Fibroblast of the aortic adventitia (primary cell): ENCODE measurements at places on chromosomes 2 and 18. TPM values are rescaled to one million over a fixed set of nuclear protein-coding genes. Genes with fewer than 3 reads are reported as not detected.

STARD6 gene
- not detected in 2 replicates for total RNA-seq

DNAJC5G gene
- total RNA-seq = not detected in 2 replicates

OTOF gene
- total RNA-seq = not detected in 2 replicates

SP9 gene
- total RNA-seq = not detected in 2 replicates

ACTR2 gene
- 97.1 and 127 TPM in 2 replicates for total RNA-seq

UGT1A4 gene
- total RNA-seq = not detected in 2 replicates

GFPT1 gene
- 47.4 and 72.0 TPM in 2 replicates for total RNA-seq

CXCR2 gene
- total RNA-seq = not detected in 2 replicates

DNA sequence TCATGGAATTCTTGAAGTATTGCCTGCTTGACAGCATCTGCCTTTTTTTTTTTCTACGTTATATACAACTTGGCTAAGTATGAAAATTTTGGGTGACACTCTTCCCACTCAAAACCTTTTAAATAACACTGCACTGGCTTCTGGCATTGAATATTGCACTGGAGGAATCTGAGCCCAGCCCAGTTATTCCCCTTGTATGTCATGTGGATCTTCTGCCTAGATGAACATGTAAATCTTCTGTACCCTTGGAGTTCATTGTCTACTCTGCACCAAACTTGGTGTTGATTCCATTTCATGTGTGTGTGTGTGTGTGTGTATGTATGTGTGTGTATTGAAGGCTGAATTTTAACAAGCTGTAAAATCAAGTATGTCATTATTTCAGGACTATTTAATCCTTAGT, 59.4 kb downstream of the NAPG start:
- no peak for DNase-seq

DNA sequence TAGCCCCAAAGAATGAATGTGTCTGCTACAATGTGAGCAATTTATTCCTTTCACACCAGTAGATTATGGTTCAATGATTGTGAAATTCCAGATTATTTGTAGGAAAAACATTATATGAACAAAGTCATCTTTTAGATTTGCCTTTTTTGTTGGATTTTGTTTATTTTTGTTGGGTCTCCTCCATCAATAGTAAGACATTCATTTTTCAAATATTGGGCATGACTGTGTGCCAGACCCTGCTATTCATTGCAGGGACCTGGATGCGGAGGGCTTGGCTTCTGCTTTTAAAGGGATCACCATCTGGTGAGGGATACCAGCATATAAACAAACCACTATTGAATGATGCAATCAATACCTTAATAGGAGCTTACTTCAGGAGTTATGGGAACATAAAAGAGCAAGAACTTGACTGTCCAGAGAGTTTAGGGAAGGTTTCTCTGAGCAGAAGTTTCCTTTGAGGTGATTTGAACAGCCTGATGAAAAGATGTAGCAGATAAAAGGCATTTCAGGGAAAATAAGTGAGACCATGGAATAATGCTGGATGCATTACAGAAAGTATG, 486.7 kb downstream of the EPHA4 start:
- DNase-seq = peak; percentile 17

DNA sequence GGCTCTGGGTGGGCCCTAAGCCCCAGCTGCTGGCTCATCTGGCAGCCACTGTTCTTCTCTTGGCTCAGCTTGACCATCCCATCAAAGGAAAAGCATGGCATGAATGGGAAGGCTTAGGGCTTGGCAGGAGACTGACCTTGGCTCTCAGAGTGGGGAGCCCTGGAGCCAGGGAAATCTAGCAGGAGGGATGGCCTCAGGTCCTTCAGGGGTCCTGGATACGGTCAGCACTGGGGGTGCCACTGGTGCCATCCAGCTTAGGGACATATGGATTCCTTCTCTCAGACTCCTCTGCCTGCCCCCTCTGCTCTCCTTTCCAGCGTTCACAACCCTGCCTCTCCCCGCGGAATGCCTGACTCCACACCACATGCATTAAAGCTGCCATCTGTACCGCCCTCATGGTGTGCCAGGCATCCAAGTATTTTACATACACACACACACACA, 165.5 kb upstream of the HAAO start:
- DNase-seq = no peak

DNA sequence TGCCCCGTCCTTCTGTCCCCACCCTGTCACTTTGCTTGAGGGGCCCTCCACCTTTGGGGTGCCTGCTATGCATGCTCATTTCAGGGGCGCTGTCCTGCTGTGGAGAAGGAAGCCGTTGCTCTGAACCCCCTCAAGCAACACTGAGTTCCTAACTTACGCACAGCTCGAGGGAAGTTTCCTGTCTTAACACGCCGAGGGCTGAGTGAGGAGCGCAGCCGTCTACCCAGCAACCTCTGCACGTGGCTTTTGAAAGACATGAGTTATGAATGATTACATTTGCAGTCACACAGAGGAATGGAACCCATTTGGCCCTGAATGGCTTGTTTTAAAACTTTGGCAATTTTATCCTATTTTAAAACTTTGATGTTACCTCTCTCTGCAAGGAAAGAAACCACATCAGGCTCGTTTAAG, 14.0 kb downstream of the RAMP1 start:
- DNase-seq = no peak

DNA sequence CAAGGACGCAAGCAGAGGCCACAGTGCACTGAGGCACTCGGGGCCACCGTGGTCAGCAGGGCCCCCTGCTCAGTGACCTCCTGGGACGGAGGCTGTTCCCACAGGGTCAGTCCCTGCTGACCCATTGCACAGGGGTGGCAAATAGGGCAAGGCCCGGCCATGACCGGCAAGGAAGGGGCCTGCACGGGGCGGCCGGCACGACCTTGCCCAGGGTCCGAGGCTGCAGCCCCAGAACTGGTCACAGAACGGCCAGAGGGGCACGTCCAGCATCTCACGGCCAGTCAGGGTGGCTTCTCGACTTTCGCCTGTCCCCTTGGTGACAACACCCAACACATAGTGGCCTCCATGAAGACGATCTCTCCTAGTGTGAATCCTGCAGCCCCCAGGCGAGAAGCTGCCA, 27.6 kb upstream of the OTOS start:
- DNase-seq = no peak

DNA sequence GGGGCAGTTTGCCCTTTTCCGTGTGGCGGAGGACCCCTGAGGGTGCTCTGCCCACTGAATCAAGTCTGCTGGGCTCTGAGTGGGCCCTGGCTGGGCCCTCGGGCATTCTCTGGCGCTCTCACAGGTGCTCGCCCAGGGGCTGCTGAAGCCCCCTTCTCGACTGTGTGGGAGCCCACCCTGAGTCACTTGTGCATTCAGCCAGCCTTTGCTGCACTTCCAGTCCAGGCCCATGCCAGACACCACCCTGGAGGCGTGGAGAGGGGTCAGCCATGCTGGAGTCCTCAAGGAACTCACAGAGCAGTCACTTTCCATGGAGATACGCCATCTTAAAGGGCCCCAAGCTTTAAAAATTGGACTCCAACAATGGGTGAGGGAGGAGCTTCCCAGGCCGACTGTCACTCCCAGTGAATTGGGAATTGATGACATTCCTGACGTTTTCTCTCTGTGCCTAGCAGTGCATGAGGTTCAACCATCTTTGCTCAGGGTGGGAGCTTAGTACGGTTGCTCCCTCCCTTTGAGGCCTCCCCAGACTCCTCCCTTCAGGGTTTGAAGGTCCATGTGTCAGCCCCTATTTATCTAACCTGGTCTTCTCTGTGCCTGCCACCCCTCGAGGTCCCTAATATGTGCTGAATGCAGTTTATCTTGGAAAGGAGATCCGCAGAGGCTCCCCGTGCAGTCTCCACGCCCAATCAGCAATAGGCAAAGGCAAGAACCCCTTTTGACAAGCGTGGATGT, 71.8 kb upstream of the HS6ST1 start:
- DNase-seq = no peak

- DNase-seq = peak; percentile 82
Measured at GRCh38 chr2:132677661-132678060, 7.7 kb upstream of the LYPD1 start.

DNA sequence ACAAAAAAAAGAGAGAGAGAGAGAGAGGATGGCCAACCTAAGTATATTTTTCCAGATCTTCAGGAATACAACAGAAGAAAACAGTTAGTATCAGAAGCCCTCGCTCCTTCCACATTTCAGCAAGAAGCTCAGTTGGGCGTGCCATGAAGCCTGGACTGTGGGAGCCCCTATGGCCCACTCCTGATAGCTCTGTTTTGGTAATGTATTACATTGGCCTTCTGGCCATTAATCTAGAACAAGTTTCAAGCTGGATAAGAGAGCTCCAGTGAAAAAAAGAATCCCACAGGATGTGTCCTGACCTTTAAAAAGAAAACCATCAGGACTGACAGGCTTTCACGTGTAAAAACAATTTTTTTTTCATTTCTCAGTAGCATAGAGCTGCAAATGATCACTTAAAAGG, 197.9 kb downstream of the ICOS start:
- no peak for DNase-seq

DNA sequence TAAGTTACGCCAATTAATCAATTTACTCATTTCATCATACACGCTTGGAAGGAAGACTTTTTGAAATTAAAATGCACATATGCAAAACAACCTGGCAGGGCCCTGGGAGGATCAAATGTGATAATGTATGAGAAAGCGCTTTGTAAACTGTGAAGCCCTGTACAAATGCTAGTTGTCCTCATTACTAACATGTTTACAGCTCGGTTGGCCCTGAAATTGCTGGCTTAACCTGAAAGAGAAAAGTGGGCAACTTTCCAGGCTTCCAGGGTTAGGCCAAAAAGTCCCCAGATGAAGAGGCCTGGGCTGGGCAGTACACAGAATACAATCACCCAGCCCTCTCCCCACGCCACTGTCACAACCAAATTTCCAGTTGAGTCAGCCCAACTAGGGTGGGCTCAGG, 60.2 kb downstream of the DNMT3A start:
- DNase-seq = no peak

- peak; percentile 83 for DNase-seq
Measured at GRCh38 chr2:12543978-12544558, 172.7 kb upstream of the TRIB2 start.

- DNase-seq = no peak
Measured at GRCh38 chr2:102522890-102523289, 49.9 kb downstream of the SLC9A4 start.

- no peak for DNase-seq
Measured at GRCh38 chr2:241534701-241535375, 23.7 kb upstream of the BOK start.
